ENCODE measurements at places on chromosomes 6 and 20.

DNA sequence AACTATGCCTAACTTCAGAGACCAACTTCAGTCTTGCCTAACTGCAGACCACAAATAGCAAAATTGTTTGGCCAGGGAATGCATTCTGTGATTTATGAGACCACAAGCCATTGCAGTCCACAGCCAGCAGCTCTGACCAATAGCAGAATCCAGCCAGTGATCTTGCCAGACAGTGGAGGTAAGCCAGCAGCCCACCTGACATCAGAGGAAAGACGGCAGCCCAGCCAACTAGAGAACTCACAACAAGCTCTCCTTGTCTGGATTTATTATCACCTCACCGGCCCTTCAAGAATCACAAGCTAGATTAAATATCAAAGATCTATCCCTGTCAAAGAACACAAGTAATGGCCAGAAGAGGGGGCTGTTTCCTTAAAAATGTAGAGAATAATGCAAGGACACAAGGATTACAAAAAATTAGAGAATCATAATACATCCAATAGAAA, 66.5 kb upstream of the SLC35F1 start:
- peak; percentile 39 for DNase-seq

- DNase-seq: peak; percentile 6
These were observed 76.0 kb downstream of the LCA5 start for GRCh38 chr6:79461205-79461604.

- DNase-seq: no peak
These were observed 401 bp upstream of the PHF3 start for GRCh38 chr6:63635215-63635587.

DNA sequence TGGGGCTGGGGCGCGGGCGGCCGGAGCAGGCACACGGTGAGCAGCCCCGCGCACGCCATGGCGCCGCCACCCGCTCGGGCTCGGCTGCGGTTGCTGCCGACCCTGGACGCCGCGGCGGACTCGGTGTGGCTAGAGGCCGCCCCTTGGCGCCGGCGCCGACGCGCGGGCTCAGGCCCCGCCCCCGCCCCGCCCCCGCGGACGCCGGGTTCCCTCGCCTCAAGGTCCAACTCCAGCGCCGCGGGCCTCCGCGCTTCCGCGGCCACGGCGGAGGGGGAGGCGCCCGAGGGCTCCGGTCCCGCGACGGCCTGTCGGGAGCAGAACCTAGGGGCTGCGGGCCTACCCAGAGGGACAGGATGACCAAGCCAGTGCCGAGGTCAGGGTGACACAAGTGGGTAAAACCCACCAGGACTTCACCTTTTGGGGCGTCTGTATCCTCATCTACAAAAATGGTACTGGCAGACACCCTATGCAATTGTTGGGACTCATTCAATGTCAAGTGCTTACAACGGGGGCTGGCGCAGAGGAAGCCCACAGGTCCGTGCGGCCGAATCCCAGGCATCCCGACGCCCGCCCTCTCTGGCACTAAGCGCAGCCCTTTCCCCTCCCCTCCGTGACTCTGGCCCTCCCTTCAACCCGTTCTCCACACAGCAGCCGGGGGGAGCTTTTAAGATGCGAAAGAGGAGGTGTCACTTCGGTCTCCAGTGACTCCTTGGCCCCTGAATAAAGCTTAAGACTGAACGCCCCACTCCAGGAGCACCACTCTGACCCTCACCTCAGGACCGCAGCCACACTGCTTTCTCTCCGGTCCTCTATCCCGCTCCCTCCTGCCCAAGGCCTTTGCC, at the start of gene NECAB3:
NECAB3 (minus strand) TSS at position 135 of the 842 bp plus-strand sequence; CDS start at position 59, 76 bp downstream.
- DNase-seq: peak; percentile 77

DNA sequence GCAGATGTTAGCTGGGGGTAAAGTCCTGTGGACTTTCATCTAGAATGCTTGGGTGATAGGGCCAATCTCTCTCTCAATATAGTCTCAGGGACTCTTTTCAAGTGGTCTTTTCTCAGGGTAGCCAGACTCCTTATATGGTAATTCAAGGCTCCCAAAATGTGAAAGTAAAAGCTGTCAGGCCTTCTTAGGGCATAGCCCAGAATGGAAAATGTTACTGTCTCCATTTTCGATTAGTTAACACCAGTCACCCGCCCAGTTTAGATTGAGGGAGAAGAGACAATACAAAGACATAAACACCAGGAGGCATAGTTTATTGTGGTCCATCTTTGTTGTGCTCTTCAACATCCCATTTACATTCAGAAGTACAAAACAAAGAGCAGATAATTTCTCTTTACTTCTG, 295.8 kb downstream of the EPHA7 start:
- DNase-seq: no peak

- DNase-seq: peak; percentile 26
These were observed 18.2 kb downstream of the NUP153 start for GRCh38 chr6:17688481-17688880.

DNA sequence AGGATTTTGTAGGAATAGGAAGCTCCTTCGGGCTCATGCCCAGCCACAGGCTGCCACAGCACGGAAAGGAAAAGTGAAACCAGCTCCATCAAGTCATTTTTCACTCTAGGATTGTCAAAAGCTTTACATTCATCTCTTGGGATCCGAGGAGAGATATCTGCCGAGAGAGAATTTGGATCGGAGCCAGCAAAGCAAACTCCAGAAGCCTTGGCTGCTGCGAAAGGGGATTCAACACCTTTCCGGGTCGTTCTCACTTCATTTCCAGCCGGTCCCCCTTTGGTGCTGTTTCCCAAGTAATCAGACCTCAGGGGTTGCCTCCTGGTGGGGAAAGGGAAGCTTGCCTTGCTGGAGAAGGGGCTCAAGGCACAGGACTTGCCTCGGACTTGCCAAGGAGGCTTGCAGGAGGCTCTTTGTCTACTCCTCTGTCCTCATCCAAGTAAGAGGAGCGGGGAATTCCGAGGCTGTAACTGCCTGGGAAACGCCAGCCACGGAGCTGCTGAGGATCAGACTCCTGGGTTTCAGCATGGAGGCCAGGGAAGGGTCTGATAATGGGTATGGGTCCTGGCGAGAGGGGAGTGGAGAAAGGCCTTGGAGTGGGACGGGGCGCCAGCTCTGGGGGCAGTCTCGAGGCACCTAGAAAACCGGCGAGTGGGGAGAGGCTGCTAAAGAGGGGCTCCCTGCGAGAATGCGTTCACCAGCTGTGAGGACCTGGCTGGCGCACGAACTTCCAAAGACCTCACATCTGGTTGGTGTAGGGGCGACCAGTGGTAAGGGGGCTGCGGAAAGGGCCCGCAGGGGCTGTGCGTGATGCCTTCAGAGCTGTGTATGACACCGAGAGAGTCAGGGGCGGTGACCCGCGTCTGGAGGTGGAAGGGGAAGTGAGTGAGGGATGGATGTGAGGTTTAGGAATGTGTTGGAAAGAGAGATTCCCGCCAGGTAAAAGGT, 702 bp downstream of the ETV7 start:
- peak; percentile 64 for DNase-seq

GRCh38 chr6:33568826-33569570, 11.1 kb downstream of the BAK1 start:
- DNase-seq: no peak
